ENCODE measurements at places on chromosomes 12 and 14. TPM values are rescaled to one million over a fixed set of nuclear protein-coding genes. Genes with fewer than 3 reads are reported as not detected.

CBLN3 gene
- total RNA-seq = 1.6 TPM

IGFBP6 gene
- 178 TPM for total RNA-seq

NTF3 gene
- total RNA-seq = 1.9 TPM

SERPINA12 gene
- total RNA-seq = not detected

CD27 gene
- not detected for total RNA-seq

ACSM4 gene
- total RNA-seq = not detected

SETD1B gene
- total RNA-seq = 13.1 TPM

LYZ gene
- 121 TPM for total RNA-seq

GPR84 gene
- 0.39 TPM for total RNA-seq

OTX2 gene
- not detected for total RNA-seq

C12orf54 gene
- total RNA-seq = not detected

ZNF891 gene
- 1.3 TPM for total RNA-seq

SLC5A8 gene
- total RNA-seq = not detected

TAS2R42 gene
- total RNA-seq = not detected

TBC1D30 gene
- total RNA-seq = 1.3 TPM

KRT2 gene
- total RNA-seq = not detected

SERPINA1 gene
- total RNA-seq = 9.0 TPM

HNRNPC gene
- total RNA-seq = 241 TPM

TEX52 gene
- not detected for total RNA-seq

TPH2 gene
- not detected for total RNA-seq

GALNT16 gene
- total RNA-seq = 24.3 TPM

NCAPD2 gene
- 13.5 TPM for total RNA-seq

SLC4A8 gene
- total RNA-seq = 0.50 TPM

ASIC1 gene
- total RNA-seq = 1.3 TPM

SDS gene
- 0.26 TPM for total RNA-seq

BATF gene
- total RNA-seq = not detected

LALBA gene
- total RNA-seq = not detected

PRR13 gene
- total RNA-seq = 85.6 TPM

RIPK3 gene
- 2.9 TPM for total RNA-seq

DNAJC22 gene
- total RNA-seq = 0.51 TPM

DUSP16 gene
- total RNA-seq = 17.2 TPM

CLEC2A gene
- total RNA-seq = not detected

OR4K2 gene
- not detected for total RNA-seq

MUCL1 gene
- not detected for total RNA-seq

KRT71 gene
- not detected for total RNA-seq

AICDA gene
- not detected for total RNA-seq

LRTM2 gene
- not detected for total RNA-seq

INHBE gene
- not detected for total RNA-seq

RFX4 gene
- not detected for total RNA-seq

ADAMTS20 gene
- total RNA-seq = not detected

ANKRD33 gene
- not detected for total RNA-seq

TTC9 gene
- total RNA-seq = 2.1 TPM

ADGRD1 gene
- 244 TPM for total RNA-seq

C1QL4 gene
- total RNA-seq = not detected

DDN gene
- total RNA-seq = 2.8 TPM

OASL gene
- 0.32 TPM for total RNA-seq

CARMIL3 gene
- 0.17 TPM for total RNA-seq

ANGEL1 gene
- total RNA-seq = 20.0 TPM

VPS33A gene
- 14.9 TPM for total RNA-seq

TAS2R43 gene
- total RNA-seq = not detected
